ENCODE measurements at places on chromosomes 7 and 10. TPM values are rescaled to one million over a fixed set of nuclear protein-coding genes. Genes with fewer than 3 reads are reported as not detected.

- H3K4me3 ChIP-seq: no peak overlapping the region
- no peak for DNase-seq
- H3K4me1 ChIP-seq: no peaks in the 10 kb centered on the region
- H3K27me3 ChIP-seq: no peaks in the 10 kb centered on the region
- H3K27ac ChIP-seq: no peak overlapping the region
Observed at GRCh38 chr7:9505516-9505915, 1072.1 kb downstream of the NXPH1 start.

- DNase-seq: no peak
- H3K4me1 ChIP-seq: no peaks in the 10 kb centered on the region
- H3K36me3 ChIP-seq: no peaks in the 10 kb centered on the region
- no peaks in the 10 kb centered on the region for H3K27me3 ChIP-seq
- no peak overlapping the region for H3K27ac ChIP-seq
- no peak overlapping the region for H3K4me3 ChIP-seq
Observed at GRCh38 chr10:52454491-52454890, 140.4 kb downstream of the DKK1 start.

Gene FAM171A1
- 6.2 TPM for total RNA-seq

DNA sequence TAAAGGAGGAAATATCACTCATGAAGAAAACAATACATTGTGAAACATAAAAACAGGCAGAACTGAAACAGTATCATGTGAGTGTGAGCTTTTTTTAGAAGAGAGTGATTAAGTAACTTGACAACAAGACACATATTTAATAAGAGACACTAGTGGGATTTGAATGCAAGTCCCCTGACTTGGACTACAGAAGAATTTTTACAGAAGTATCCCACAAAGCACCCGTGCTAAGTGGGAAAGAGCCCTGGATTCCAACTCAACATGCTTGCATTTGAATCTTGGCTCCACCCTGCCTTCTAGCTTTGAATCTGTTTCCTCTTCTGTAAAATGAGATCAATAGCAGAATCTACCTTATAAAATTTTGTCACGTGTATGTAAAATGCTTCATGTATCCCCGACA is 166.2 kb downstream of the ZNF365 start:
- no peak overlapping the region for H3K27ac ChIP-seq
- no peak for DNase-seq
- H3K4me1 ChIP-seq: peaks cover 2% of the 10 kb centered on the region

Gene FGFBP3
- 0.50 TPM for total RNA-seq

DNA sequence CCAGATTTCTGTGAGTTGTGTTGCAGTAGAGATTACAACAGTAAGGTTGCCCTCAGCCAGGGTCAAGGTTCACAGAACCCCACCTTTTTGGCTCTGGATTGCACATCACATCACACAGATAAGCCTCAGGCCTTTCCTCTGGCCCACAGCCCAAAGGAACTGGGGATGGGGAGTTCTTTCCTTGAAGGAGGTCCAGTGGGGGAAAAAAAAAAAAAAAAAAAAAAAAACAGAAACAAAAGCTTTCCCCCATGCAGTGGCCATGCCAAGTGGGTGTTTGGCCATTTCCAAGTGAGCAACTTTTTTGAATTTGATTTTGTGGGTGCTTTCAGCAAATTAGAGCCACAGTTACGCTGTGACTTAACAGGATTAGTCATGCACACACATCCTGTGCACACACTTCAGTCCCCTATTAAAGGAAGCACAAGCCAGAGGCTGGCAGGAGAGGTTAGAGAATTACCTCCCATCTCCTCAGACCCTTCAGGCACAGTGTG is 79.3 kb upstream of the NANOS1 start:
- no peaks in the 10 kb centered on the region for H3K36me3 ChIP-seq
- H3K27ac ChIP-seq: no peak overlapping the region
- no peaks in the 10 kb centered on the region for H3K27me3 ChIP-seq
- no peak overlapping the region for H3K4me3 ChIP-seq

DNA sequence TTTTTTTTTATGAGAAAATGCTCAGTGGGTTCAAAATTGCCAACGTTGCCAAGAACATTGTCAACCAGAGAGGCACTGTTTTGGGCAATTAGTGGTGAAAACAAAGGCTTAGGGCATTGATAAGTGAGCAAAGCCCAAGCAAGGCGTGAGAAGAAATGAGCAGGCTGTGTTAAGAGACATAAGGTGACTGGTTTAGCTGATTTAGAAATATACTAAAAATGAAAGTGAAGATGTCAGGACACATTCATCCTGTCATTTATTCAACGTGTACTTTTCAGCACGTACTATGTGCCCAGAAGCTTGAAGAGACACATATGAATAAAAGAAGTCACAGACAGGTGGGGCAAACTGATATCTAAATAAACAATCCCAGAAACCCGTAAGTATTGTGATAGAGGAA is 31.8 kb downstream of the AOAH start:
- H3K36me3 ChIP-seq: no peaks in the 10 kb centered on the region
- H3K27me3 ChIP-seq: no peaks in the 10 kb centered on the region
- no peaks in the 10 kb centered on the region for H3K4me1 ChIP-seq
- DNase-seq: no peak

Measured in fibroblast of lung (primary cell).